ENCODE measurements at places on chromosomes 6 and 20. TPM values are rescaled to one million over a fixed set of nuclear protein-coding genes. Genes with fewer than 3 reads are reported as not detected.

The ADAM33 gene
- not detected for total RNA-seq

The RPN2 gene
- 106 TPM for total RNA-seq

The TRIM31 gene
- total RNA-seq = not detected

The PKIB gene
- total RNA-seq = 0.81 TPM

The TRDN gene
- total RNA-seq = not detected

The DEF6 gene
- total RNA-seq = 68.7 TPM
